LHCN-M2 (cell line): ENCODE measurements at places on chromosomes 5 and 9. TPM values are rescaled to one million over a fixed set of nuclear protein-coding genes. Genes with fewer than 3 reads are reported as not detected.

DNA sequence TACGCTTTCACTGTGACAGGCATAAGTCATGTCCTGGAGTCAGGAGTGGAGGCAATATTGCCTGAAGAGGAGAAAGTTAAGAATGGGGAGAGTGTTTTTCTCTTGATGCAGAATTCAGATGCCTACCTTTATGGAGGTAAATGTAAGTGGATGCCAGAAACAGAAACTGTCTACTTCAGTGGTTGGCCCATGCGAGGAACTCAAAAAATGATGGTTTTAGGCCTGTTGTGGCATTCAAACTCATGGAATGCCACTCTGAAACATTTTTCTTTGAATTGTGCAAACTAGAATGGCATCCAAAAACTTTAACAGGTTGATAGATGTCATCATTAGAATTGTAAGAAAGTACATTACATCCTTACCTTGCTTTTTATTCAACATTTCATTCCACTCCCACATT is 47.7 kb upstream of the NTRK2 start:
- no peak for DNase-seq

GRCh38 chr5:33588654-33589372 is 148.0 kb downstream of the TARS1 start:
- DNase-seq: peak; percentile 42

- no peak for DNase-seq
Observed at GRCh38 chr9:134240361-134240760, 76.0 kb upstream of the RNU6ATAC start.

DNA sequence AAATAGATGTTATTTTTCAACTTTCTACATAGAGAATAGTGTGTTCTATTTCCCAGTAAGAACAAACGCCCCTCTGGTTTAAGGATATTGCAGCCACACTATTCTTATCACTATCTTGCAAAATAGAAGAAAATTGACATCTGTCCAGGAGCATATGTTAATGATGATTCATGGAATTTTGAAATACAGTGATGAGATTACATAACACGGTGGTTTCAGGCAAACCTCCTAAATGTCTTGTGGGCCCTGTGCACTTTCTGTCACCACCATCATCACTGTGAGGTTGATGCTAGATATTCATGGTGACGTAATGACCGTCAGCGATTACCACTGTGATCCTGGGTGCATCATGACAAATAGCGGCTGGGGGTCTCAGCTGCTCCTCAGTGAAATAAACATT is 48.1 kb downstream of the CFAP90 start:
- peak; percentile 35 for DNase-seq

- DNase-seq: peak; percentile 61
Observed at GRCh38 chr5:60687927-60688720, 11.8 kb downstream of the DEPDC1B start.

OR1J2 gene
- total RNA-seq: not detected in 2 replicates

- DNase-seq: no peak
Observed at GRCh38 chr5:79513308-79513703, 628 bp downstream of the HOMER1 start.

GRCh38 chr5:114097570-114097969 is 264.3 kb upstream of the KCNN2 start:
- no peak for DNase-seq

- DNase-seq: no peak
Observed at GRCh38 chr5:170960567-170960966, 98.7 kb downstream of the RANBP17 start.

SPINK4 gene
- not detected in 2 replicates for total RNA-seq

GRCh38 chr5:151454166-151454565 is 6.8 kb downstream of the SLC36A1 start:
- no peak for DNase-seq

GABRA6 gene
- not detected in 2 replicates for total RNA-seq

NUP155 gene
- total RNA-seq: 47.0 and 47.5 TPM in 2 replicates

ADAMTSL1 gene
- total RNA-seq: 74.5 and 85.1 TPM in 2 replicates

GCNT4 gene
- 0.06 and 0.23 TPM in 2 replicates for total RNA-seq

PDGFRB gene
- total RNA-seq: 7.9 and 8.7 TPM in 2 replicates

- no peak for DNase-seq
Observed at GRCh38 chr5:79023348-79023747, 38.2 kb upstream of the ARSB start.

DNA sequence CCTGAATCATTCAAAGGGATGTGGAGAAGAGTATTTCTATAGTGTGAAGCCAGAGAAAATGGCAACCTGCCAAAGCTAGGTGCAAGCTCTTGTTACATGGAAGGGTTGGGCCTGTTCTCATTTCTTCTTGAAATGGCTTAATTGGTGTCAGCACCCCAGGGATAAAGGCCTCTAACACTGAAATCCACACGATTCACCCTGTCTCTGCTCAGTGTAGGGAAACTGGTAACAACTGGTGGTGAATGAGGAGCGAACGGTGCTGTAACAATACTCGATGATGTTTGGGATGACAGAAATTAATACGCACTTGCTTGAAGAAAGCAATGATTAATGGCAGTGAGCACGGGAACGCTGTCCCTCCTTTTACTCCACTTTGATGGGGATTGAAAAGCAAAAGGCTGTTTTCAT is 16.2 kb downstream of the PBX3 start:
- peak; percentile 37 for DNase-seq

SLC46A2 gene
- total RNA-seq: not detected in 2 replicates

OTULINL gene
- total RNA-seq: 0.34 and 0.58 TPM in 2 replicates

GRCh38 chr9:113963017-113963620 is 87.0 kb downstream of the ZNF618 start:
- DNase-seq: peak; percentile 59

GRCh38 chr5:39475159-39475571 is 50.4 kb upstream of the DAB2 start:
- DNase-seq: no peak

PTGER4 gene
- total RNA-seq: 51.9 and 62.8 TPM in 2 replicates

DNA sequence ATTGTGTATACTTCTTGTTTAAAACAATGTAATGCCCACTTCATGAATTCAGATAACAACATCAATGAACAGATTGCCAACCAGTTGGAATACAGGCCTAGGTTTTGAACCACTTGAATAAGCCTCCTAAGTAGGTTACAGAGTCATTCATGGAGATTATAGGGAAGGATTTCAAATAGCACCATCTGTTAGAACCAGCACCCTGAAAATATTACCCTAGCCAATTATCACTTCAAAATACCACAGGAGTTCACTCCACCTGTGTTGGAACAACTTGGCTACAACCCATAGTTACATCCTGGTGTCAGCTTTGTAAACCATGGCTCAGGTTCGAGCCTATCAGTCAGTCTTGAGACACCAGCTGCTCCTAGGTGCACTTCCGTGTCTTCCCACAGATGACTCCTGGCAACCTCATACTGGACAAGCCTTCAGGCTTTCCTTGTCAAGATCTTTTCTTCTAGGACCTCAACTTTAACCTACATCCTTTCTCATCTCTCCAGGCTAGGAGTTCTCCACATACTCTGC is 350.0 kb downstream of the DEPDC1B start:
- no peak for DNase-seq

- peak; percentile 95 for DNase-seq
Observed at GRCh38 chr5:158701406-158702177, 398.1 kb downstream of the EBF1 start.

GRCh38 chr5:141371572-141372475 is 1.8 kb downstream of the PCDHGB3 start:
- DNase-seq: no peak

DNA sequence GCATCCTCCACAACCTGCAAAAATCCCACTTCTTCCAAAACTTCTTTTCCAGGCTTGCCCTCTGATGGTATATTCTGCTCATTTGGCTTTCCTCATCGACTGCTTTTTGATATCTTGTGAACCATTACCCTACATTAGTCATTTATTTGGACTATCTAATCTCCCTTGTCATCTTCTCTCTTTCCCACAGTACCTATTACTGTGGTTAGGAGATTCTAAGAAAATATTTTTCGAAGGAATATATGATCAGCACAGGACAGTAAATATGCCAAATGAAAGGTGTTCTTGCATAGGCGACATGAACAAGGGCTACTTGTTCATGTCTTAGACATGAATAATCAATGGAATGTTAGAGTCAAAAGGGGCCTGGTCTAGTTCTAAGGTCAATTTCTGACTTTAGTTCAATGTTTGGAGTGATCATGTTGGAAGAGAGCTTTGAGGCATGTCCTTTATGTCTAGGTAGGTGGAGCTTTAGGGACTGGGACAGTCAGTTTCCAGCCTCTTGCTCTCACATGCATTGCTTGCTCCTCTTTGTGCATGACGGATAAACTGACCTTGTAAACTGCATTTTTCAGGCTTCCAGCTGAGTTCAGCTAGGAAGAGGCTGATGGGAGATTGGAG is 243.4 kb upstream of the RPS23 start:
- DNase-seq: no peak

PCDHA13 gene
- total RNA-seq: not detected in 2 replicates

- DNase-seq: peak; percentile 23
Observed at GRCh38 chr5:179906795-179907555, 722 bp downstream of the TBC1D9B start.

DNA sequence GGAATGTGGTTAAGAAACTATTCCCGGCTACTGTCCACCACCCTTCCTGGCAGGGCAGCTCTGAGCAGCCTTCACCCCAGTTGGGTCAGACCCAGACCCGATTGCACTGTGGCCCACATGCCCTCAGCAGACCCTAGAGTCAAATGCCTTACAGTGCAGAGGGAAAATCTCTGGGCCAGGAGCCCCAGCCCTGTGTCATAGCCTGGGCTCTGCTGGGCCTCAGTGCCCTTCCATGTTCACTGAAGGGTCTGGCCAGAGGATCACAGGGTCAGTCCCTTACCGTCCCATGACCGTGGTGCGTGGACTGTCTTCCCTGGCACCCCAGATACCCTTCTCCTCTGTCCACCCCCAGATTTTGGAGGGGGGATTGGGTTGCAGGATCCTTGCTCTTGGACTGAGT is 73.5 kb upstream of the COL5A1 start:
- no peak for DNase-seq

GRCh38 chr9:98721643-98722042 is 12.9 kb upstream of the GABBR2 start:
- no peak for DNase-seq

GRCh38 chr5:138385660-138386059 is 33.2 kb downstream of the KDM3B start:
- DNase-seq: no peak

DNA sequence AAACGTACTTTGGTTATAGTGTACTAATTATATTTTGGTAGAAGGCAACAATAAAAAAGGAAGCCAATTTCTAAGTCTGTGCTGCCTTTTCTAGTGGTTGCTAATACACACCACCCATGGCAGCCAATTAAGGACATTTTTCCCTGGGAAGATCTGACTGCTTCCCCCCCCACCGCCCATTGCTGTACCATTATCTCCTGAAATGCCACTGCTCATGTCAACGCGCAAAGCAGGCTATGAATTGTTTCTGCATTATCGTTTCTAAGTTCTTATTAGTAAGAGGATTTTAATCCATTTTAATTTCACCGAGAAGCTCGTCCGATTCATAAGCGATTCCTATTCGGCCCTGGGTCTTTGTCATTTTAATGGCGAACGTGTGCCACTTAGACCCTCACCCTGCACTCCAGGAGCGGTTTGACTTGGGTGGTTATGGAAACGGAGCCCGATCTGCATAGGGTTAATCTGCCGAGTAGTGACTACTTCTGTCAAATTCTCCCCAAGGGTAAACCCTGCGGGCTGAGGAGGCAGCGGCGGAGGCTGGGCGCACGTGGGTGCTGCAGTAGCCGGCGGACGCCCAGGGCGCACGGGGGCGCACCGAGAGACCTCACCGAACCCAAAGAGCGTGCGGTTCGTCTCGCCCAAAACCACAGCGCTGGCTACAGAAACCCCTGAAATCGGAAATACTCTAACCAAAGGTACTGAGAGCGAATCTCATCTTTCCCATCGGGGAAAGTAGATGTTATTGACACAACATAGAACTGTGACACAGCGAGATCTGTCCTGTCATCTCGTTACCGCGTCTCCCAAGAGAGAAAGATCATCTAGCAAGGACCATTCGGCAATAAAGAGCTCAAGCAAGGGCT is 55.8 kb upstream of the SHC3 start:
- no peak for DNase-seq

NDUFA8 gene
- 40.8 and 47.9 TPM in 2 replicates for total RNA-seq

GRM6 gene
- not detected in 2 replicates for total RNA-seq

- no peak for DNase-seq
Observed at GRCh38 chr5:2577312-2578036, 174.0 kb downstream of the IRX2 start.

DNA sequence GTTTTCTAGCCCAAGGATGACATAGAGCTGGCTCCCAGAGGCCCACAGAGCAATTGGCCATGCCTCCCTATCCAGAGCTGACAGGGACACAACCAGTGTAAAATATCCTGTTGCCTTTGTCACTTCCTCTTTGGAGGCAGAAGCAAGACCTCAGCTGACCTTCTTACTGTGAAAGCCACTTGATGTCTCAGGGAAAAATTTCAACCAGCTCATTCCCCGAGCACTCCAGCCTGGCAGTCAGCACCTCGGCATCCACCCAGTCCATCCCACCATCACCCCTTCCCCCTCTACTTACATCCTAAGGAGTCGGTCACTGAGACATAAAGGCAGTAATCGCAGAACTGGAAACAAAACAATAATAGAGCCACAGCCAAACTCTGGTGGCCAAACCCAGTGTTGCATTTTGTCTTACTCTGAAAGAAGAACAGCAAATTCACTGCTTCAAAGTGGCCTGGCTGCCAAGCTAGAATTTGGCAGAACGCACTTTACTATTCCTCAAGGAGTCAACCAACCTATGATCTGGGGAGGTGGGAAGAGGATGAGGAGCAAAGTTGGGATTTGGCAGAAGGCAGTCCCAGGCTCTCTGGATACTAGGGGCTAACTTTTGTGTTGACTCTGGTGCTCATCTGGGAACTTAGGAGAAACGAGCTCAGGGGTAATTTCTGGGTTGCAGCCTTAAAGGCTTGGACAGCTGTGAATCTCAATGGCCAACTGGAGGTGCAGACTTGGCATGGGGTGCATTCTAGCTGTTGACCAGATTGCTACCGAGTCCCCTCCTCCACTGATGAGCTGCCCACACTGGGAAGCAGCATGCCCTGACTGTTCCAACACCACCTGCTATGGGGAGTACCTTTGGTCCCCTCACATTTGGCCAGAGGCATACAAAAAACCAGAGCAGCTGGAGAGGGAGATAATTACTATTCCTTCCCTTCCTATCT is 13.6 kb downstream of the NIPAL4 start:
- DNase-seq: peak; percentile 57

DNA sequence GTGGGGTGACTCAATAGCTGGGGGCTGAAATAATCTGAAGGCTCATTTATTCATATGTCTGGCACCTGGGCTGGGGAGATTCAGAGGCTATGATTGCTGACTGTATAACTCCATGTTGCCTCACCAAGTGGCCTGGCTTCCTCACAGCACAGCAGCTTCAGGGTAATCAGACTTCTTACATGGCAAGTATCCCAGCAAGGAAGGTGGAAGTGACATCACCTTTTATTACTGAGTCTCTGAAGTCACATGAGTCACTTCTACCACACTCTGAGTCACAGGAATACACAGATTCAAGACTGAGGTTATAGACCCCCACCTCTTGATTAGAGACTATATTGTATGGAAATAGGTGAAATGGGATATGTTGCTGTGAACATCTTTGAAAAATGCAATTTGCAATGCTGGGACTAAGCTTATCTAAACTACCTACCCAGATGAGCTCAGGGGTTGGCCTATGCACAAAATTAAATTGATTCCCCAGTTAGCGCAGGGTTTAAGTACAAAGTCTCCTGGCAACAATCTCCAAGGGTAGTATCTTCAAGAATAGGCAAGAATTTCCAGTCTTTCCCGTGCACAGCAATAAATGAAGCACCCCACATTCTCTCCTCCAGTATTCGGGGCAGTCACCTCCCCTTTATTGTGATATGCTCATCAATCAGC is 553.1 kb downstream of the LRRC70 start:
- no peak for DNase-seq
